ENCODE measurements at places on chromosomes 16 and 17.

- no peak for DNase-seq
These were observed 777.3 kb upstream of the EEF2KMT start for GRCh38 chr16:5874899-5875298.

GRCh38 chr17:42682722-42683403 lies 532 bp downstream of the CNTNAP1 start:
- DNase-seq = no peak

- DNase-seq = no peak
These were observed 24.8 kb downstream of the MYO18A start for GRCh38 chr17:29155227-29155965.

GRCh38 chr17:71593078-71593477 lies 527.7 kb upstream of the SOX9 start:
- DNase-seq = no peak

DNA sequence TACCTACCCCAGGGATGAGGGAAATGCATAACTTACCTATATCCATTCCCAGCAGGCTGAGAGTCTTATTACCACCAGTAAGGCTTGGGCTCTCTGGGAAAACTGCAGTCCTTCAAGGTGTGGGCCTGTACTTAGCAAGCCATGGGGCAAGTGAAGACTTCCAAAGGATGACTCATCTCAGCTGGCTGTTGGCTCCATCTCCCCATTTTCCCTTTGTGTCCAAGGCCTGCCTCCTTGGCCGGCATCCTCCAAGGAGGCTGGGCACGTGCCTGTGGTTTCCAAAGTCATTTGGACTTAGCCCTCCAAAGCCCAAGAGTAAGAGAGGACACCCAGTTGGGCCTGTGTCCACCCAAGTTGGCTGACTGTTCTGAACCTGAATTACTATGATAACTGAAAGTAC lies 89.8 kb downstream of the TMEM100 start:
- DNase-seq = no peak

GRCh38 chr17:55420067-55420775 lies 1.4 kb downstream of the MMD start:
- DNase-seq = no peak

DNA sequence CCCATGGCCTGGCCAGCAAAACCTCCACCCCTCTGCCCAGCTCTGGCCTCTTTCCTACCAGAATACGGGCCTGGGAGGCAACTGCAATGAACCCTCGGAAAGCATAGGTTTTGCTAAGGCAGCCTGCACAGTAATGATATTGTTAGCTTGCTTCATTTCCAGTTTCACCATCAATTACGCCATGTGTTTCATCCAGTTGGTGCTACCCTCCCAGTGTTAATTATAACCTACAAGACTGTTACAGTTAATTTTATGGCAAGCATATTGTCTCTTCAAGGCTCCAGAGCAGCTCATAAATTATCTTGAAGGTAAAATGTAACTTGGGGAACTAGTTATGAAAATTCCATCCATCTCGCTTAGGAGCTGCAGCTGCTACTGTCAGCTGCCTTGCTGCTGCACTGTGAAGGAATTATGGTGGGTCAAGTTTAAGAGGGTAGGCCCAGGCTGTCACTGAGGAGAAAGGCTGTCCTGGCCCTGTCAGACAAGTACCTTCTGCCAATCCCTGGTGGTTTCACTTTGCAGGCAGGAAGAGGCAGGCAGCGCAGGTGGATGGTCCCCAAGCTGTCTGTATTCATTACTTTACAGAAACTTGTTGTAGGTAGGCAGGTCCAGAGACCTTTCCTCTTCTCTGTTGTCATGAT lies 242.9 kb downstream of the FTO start:
- no peak for DNase-seq

- no peak for DNase-seq
These were observed 119.8 kb downstream of the PRKCA start for GRCh38 chr17:66422186-66422585.

DNA sequence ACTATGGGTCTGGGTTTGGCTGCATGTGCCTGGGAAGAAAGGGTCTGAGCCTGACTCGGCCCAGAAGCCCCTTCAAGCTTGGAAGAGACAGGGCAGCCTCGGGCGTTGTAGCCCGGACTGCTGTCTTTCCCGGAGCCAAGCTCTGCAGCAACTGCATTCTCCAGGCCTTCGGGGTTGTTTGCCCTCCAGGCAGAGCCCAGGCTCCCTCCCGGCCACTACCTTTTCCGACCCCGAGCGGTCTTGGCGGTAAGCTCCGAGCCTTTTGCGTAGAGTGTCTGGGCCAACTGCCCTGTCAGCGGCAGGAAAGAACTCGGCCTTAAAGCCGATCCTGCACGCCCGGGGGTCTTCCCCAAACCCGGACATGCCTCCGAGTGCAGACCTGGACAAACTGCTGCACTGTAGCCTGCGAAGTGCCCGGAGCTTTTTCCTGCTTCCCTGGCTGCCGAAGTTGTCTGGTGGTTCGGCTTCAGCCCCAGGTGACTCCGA lies 1.3 kb downstream of the LHX1 start:
- DNase-seq = no peak

GRCh38 chr16:75789237-75789636 lies 62.9 kb upstream of the CPHXL start:
- no peak for DNase-seq

GRCh38 chr16:14958970-14959369 lies 15.9 kb upstream of the PDXDC1 start:
- no peak for DNase-seq

- no peak for DNase-seq
These were observed 12.0 kb downstream of the SP2 start for GRCh38 chr17:47907932-47908562.

DNA sequence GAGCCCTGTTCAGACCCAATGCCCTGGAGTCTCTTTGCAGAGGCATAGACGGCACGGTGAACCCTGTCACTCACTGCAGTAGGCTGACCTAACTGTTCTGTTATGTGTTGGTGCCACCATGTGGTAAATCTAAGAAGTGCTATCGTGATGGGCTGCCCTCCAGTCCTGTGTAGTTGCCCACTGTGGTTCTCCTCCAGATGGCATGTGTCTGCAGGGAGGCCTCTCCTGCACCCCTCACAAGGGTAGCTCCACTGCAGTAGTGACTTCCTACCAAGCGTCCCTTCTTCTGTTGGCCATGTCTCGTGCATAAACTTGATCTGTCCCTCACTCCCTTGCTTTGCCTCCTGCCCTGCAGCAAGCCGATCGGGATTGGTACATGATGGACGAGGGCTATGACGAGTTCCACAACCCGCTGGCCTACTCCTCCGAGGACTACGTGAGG lies 5.8 kb downstream of the DHX38 start:
- peak; percentile 23 for DNase-seq

GRCh38 chr16:77402118-77402517 lies 32.7 kb downstream of the ADAMTS18 start:
- no peak for DNase-seq

DNA sequence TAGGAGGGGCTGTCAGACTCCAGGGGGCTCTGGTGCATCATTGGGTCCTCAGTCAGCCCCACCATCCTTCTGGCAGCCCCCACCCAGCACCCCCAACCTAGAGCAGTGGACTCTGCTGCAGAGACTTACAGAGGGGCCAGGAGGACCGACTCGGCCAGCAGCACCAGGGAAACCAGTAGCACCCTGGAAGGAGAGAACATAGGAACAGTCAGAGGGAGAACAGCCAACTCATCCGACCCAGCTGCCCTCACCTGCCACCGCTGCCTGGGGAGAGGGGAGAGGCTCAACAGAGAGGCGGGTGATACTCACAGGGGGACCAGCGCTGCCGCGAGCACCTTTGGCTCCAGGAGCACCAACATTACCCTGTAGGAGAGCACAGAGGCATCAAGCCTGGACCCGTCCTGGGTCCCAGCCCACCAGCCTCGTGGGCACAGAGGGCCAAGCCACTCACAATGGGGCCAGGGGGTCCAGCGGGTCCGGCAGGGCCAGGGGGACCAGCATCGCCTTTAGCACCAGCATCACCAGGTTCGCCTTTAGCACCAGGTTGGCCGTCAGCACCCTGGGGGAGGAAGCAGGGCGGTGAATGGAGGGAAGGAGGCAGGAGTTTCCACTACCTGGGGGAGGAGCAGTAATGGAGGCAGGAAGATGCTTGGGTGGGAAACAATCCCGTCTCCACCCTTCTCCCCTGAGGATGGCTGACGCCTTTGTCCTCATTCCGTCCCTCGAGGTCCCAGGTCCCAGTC lies 11.7 kb downstream of the COL1A1 start:
- no peak for DNase-seq

DNA sequence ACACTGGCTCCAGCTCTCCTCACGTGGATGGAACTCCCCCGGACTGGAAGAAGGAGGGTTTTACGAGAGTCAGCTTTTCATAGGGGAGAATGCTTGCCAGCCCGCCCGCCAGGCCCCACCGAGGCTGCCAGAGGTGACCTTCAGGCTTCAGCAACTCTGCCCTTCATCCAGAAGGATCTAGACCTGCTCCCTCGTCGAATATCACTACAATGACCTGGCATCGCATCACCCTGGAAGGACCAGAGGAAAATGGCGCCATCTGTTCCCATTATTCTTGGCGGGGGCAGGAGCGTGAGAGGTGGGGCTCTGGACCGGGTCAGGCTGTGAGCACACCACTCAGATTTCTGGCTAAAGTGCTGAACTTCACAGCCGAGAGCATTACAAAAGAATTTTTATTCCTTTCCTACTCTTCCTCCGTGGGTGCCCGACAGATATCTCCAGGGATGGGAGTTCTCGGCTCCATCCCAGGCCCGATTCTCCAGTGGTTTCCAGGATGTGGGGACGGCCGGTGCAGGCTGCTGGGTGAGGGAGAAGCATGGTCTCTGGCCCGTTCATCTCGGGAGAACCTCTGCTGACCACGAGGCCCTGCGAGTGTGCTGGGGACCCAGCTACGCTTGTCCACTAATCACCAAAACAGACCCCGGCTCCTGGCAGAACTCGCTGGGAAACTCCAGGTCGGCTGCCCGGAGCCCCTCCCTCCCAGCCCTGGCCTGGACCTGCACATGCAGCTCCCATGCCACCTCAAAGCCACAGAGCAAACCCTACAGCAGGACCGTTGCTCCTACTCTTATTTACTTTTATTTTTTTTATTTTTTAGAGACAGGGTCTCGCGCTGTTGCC lies 36.8 kb upstream of the ZNF469 start:
- no peak for DNase-seq

DNA sequence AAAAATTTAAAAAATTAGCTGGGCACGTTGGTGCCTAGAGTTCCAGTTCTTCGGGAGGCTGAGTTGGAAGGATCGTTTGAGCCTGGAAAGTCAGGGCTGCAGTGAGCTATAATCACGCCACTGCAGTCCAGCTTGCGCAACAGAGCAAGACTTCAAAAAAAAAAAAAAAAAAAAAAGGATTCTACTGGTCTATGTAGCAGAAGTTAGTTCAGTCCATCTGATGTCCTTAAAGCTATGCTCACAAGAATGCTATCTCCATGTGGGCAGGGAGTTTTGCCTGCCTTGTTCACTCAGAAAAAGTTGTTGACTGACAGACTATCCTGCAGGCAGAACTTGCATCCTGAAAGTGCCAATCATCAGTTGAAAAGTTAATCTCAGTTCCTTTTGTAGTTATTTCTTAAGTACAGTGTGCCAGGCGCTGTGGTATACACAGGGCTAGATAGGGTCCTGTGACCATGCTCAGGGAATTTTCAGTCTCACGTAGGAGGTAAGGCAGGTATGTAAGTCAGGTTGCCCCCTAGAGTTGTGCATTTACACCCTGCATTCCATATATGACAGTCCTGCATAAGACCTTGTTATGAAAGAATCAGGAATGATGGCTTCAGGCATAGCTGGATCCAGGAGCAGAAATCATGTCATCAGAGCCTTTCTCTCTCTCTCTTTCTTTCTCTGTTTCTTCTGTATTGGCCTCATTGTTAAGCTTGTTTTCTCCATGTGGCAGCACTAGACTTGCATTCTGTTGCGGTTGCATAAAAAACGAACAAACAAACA lies 7.6 kb downstream of the SYT17 start:
- DNase-seq = no peak

DNA sequence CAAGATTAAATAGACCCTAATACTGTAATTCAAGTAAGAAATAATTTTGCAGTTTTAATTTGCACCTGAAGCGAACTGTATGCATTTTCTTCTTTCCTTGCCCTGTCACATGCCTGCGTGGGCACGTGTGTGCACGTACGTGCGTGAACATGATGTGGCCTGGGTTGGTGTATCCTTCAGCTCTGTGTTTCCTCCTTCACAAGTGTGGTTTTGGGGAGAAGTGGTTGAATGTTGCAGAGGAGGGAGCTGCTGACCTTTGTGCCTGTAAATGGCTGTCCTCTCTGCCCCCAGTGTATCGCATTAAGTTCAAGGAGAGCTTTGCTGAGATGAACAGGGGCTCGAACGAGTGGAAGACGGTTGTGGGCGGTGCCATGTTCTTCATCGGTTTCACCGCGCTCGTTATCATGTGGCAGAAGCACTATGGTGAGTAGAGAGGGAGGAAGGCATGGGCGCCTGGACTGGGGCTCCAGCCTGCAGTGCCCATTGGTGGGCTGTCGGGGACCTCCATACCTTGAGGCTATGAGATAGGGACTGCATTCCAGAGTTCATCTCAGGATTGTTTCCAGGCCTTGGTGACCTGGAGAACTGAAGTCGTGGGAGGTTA lies 6.0 kb downstream of the COX4I1 start:
- no peak for DNase-seq

GRCh38 chr16:69057400-69058378 lies 47.8 kb upstream of the HAS3 start:
- DNase-seq = no peak

- DNase-seq = no peak
These were observed 292.8 kb downstream of the SEC14L1 start for GRCh38 chr17:77433385-77434135.

DNA sequence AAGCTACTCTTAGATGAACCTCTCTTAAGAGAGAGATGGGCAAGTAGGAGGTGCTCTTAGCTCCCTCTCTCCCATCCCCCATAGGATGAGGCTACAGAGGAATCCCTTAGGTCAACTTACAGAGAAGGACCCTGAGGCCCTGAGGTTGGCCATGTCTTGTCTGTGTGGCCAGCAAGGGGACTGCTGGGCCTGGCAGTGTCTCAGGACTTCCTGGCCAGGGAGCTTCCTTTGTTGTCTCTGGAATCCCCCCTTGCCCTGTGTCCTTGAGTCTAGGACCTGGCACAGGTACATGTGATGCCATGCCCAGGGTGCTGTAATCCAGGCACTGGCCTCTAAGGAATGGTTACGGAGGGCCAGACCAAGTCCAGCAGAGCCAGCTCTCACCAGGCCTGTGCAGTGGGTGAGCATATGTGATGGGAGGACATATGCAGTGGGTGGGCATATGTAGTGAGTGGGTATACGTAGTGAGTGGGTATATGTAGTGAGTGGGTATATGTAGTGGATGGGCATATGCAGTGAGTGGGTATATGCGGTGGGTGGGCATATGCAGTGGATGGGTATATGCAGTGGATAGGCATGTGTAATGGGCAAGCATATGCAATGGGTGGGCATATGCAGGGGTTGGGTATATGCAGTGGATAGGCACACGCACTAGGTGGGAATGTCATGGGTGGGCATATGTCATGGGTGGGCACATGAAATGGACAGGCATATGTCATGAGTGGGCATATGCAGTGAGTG lies 20.3 kb upstream of the PECAM1 start:
- no peak for DNase-seq

- DNase-seq = no peak
These were observed 19.8 kb upstream of the ZFP90 start for GRCh38 chr16:68519225-68519745.

DNA sequence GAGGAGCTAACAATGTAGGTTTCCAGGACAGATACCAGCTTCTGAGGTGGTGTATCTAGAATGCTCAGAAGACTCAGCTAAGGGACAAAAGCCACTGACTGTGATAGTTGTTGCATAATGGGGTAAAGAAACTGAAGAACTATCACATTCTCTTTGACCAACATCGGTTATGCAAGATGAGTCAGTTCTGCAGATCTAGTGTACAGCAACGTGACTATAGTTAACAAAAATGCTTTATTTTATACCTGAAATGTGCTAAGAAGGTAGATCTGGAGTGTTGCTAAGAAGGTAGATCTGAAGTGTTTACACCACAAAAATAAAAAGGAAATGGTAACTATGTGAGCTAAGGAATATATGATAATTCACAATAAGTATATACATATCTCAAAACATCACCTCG lies 2.5 kb downstream of the KRTAP9-6 start:
- no peak for DNase-seq
